ENCODE measurements at places on chromosomes 7 and 10.

DNA sequence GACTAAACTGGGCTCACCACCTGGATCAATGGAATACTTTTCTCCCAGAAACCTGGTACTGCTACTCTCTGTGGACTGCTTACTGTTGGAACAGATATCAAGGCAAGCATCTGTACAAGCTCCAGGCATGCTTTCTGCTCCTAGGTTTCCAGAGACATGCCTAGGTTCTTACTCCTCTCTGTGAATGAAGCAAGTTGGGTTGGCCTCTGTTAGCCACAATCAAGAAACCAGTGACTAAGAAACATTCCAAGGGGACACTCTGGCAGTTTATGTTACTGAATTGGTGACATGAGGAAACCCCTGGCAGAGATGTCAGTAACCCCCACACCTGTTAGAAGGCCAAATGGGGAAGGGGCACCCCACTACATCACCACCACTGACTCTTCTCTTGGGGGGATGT is 121.9 kb downstream of the GFRA1 start:
- DNase-seq, result no peak

DNA sequence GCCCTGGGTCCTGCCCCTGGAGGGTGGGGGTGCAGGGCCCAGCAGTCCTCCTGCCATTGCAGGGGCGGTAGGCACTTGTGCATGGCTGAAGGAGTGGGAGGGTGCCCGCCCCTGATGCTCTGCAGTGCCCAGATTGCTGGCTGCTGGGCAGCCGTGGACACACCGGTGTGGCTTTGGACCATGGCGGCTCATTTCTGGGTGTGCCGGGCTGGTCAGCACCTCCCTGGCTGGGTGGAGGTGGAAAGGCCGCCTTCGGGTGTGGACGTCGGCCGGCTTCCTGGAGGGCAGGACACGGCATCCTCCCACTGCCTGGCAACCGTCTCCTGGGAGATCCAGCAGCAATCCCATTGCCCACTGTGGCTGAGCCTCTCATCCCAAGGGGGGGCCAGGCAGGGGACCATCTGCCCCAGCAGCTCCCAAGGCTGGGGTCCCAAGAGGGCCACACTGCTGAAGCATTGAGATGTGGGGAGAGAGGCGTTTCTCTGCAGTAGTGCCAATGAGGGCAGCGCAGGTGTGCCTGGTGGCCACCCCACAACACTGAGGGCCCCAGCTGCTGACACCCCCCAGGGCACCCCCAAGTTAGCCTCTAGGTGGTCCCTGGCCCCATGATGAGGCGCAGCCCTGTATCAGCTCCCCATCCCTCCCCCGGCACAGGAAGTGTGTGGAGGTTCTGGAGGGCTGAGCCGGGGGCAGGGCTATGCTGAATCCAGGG is 12.9 kb downstream of the TTYH3 start:
- no peak for DNase-seq

GRCh38 chr7:144720710-144721109 is 115.1 kb downstream of the TPK1 start:
- DNase-seq, result no peak

GRCh38 chr10:86646933-86647332 is 7.4 kb upstream of the OPN4 start:
- no peak for DNase-seq

- DNase-seq, result no peak
Measured at GRCh38 chr10:33421789-33422462, 87.5 kb upstream of the NRP1 start.

- DNase-seq, result no peak
Measured at GRCh38 chr10:31644931-31645633, 283.5 kb downstream of the ARHGAP12 start.

DNA sequence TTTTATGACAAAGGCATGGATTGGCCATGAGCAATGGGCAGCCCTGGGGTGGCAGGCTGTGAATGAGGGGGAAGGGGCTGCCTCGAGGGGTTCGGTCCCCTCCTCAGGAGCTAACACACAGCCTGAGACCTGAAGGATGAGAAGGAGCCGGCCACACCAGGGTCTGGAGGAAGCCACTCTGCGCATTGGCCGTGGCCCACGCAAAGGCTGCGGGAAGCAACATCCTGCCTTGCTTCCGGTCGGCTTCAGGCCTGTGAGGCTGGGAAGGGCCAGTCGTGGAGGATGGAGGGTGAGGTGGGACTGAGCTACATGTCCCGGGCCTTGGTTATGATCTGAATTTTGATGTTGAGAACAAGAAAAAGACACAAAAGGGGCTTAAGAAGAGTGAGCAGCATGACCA is 49.4 kb downstream of the RGS10 start:
- no peak for DNase-seq

DNA sequence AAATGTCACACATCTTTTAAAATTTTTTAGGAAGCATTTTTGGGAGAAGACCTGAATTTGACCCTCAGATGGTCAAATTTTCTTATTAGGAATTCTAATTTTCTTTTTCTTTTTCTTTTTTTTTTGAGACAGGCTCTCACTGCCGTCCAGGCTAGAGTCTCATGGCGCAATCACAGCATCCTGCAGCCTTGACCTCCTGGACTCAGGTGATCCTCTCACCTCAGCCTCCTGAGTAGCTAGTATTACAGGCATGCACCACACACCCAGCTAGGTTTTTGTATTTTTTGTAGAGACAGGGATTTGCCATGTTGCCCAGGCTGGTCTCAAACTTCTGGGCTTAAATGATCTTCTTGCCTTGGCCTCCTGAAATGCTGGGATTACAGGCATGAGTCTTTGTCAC is 65.4 kb downstream of the AKAP9 start:
- no peak for DNase-seq

DNA sequence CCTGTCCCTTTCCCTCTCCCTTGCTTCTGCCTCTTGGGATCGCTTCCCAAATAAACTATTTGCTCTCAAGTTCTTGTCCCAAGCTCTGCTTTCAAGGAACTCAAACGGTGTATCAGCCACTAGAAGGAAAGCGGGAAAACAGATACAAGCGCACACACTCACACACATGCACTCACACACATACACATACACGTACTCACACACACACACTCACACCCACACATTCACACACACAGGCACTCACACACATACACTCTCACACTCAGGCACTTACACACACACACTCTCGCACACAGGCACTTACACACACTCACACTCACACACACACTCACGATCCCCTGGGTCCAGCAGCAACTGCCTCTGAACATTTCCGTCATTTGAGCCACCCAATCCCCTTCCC is 121.9 kb downstream of the RAB11FIP2 start:
- DNase-seq, result no peak

Data from breast epithelium (tissue), 4 donors.